ENCODE measurements at places on chromosomes 1 and 21. TPM values are rescaled to one million over a fixed set of nuclear protein-coding genes. Genes with fewer than 3 reads are reported as not detected.

TFF3 gene
- polyA plus RNA-seq: 59.5 TPM

MR1 gene
- polyA plus RNA-seq: 2.2 TPM

RIIAD1 gene
- 7.2 TPM for polyA plus RNA-seq

RGSL1 gene
- not detected for polyA plus RNA-seq

LRRC71 gene
- polyA plus RNA-seq: not detected

PBX1 gene
- polyA plus RNA-seq: 72.1 TPM

LEMD1 gene
- polyA plus RNA-seq: not detected

ILDR2 gene
- polyA plus RNA-seq: 12.1 TPM

AMPD1 gene
- polyA plus RNA-seq: not detected

INSRR gene
- 0.42 TPM for polyA plus RNA-seq

CHIT1 gene
- 0.49 TPM for polyA plus RNA-seq

HIVEP3 gene
- 5.4 TPM for polyA plus RNA-seq

SMYD2 gene
- 53.7 TPM for polyA plus RNA-seq

ROR1 gene
- polyA plus RNA-seq: 0.80 TPM

PTPN14 gene
- 2.0 TPM for polyA plus RNA-seq

DNA sequence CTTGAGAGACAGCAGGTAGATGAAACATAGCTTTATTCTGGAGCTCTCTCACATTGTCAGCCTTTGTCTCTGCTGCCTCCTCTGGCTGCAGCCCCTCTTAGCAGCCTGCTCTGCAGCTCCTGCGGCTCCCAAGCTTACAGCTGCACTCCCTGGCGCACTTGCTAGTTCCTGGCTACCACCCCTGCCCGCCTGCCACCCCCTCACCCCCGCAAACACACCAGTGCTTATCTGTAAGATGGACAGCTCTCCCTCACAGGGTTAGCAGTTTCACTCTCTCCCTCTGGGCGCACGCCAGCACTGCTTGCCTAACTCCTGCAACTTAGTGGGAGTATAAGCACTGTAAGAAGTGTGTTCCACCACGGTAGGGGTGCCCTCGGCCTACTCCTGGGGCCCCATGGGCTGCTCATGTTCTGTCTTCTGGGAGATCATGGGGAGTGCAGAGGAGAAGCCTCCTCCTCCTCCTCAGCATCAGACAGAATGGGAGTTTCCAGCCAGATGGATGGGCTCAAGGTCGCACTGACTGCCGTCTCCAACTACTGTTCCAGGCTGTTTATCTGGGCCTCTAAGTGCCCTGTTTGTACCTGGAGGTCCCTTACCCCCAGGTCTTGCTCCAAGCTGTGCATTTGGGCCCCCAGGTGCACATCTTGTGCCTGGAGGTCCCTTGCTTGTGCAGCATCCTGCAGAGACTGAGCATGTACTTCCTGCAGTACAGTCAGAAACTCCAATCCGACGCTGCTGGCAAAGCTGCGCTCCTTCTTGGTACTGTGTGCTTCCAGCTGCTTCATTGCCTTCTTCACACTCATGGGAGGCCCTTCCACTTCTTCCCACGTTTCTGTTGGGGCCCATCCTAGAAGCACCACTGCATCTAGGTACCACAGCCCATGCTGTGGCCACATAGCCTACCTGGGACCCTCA is 1388.1 kb downstream of the AMY1C start:
- peak; percentile 51 for DNase-seq

GRCh38 chr21:17858747-17859146 is 39.6 kb upstream of the C21orf91 start:
- no peak for DNase-seq

GRCh38 chr1:165425621-165426020 is 19.3 kb downstream of the RXRG start:
- DNase-seq: no peak

- DNase-seq: peak; percentile 11
Observed at GRCh38 chr1:171743081-171743870, 1.4 kb upstream of the VAMP4 start.

- no peak for DNase-seq
Observed at GRCh38 chr21:42253466-42253865, 34.5 kb downstream of the ABCG1 start.

GRCh38 chr21:34203851-34204420 is 130.6 kb downstream of the MRPS6 start:
- DNase-seq: peak; percentile 38

DNA sequence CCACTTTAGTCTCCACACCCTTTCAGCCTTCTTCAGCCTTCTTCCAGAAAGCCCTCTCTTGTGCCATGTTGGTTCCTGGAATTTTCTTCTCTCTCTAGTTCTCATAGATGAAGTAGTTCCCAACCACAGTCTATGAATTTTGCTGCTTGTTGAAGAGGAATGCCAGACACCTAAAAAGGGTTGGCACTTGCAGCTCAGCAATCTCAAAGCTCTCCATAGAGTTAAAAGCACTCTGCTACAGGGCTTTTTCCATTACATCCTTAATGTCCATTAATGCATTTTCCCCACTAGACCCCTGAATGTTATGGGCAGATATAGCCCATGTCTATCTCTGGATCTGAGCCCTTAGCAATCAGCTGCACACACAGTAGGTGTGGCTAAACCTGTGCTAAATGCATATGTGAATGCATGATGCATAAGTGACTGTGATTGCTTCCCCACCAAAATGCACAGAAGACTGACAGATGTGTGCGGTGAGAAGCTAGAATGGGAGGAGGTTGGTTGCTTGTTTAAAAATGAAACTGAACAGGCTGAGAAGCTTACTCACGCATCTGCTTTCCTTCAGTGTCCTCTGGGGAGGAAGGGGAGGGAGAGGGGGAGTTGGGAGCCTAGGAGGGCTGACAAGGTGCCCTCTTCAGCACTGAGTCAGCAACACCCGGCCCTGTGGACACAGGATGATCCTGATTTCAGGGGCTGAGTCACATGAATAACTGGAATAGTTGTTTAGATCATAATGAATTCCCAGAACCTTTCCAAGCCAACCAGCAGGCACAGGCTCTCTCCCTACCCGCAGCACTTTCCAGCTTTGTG is 146.1 kb upstream of the FGGY start:
- DNase-seq: no peak

- DNase-seq: no peak
Observed at GRCh38 chr1:17523321-17524041, 16.0 kb upstream of the ARHGEF10L start.

- DNase-seq: no peak
Observed at GRCh38 chr21:42777757-42778344, 101.5 kb downstream of the WDR4 start.

DNA sequence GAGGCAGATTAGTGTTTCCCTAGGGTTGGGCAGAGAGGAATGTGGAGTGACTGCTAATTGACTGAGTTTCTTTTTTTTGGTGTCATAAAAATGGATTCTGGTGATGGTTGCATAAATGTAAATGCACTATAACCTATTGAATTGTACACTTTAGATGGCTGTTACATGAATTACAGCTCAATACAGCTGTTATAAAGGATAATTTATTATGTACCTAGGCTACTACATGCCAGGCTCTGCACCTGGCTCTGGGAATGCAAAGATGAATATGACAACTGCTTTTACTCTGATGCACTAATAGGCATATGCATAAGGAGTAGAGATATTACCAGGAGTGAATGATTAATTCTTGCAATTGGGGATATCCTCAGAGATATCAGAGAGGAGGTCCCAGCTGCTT is 345.3 kb downstream of the PTBP2 start:
- DNase-seq: no peak

GRCh38 chr1:185632659-185633423 is 101.3 kb upstream of the HMCN1 start:
- DNase-seq: no peak

DNA sequence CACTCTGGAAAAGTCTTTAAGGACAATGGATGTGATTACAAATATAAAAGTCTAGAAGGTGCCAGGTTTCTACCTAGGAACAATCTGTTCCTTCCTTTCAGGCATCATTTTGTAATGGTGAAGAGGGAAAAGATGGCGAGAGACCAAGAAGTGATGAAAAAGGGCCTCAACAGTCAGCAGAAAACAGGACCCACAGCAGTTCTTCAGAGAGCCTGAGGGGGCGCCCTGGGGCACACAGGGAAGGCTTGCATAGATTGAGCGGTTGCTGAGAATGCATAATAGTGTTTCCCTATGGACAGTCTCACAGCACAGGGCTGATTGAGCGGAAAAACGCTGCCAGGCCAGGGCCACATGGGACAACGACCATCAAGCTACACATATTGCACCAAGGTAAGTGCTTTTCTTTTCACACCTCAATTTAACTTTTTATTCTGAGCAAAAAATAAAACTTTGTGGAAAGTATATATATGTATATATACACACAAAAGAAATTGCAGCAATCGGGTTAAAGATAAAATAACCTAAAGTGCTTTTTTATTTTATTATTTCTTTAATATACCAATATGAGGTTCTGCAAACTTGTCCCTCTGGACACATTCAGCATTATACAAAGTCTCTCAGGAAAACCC is 3.1 kb upstream of the YRDC start:
- DNase-seq: peak; percentile 65

DNA sequence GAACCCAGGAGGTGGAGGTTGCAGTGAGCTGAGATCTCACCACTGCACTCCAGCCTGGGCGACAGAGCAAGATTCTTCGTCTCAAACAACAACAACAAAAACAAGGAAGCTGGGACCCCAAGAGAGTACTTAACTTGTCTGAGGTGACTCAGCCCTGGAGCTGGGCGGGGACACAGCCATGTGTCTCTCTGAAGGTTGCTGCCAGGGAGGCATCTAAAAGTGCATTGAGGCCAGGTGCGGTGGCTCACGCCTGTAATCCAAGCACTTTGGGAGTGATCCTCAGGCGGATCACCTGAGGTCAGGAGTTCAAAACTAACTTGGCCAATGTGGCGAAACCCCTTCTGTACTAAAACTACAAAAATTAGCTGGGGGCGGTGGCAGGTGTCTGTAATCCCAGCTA is 7.7 kb downstream of the IFI6 start:
- DNase-seq: no peak

- no peak for DNase-seq
Observed at GRCh38 chr1:210978316-210978973, 155.5 kb downstream of the KCNH1 start.

DNA sequence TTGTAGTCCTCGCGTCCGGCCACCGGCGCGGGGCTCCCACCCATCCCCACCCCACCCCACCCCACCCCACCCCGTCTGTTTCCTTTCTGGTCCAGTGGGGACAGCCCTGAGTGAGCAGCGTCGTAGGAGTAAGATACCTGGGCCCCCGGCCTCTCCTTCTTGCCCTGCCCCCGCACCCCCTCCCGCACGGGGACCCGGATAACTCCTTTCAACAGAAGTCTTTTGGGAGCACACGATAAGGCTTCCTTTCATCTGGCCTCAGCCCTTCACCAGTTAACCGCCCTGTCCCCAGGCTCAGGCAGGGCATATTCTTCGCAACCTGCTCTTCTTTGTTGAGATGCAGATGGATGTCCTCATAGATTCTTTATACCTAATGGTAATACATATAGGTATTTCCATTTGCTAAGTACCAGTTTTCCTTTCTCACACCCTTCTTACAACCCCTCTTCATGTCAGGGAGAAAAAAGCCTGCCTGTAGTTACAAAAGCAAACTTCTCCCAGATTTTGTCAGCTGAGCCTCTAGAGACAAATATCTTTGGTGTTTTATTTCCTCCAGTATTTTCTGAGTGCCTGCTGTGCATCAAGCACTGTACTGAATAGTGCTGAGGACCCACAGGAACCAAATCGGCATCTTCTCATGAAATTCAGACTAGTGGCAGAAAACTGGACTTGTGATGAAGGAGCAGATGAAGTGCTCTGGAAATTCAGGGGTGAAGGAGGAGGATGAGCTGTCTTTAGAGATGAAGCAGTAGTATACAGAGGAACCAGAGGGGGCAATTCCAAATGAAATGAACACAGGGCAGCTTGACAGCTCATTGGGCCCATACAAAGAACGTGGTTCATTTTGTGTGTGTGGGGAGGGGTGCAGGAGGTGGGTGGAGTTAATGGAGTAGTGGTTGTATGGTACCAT is 33.6 kb downstream of the SLC2A1 start:
- peak; percentile 79 for DNase-seq

- DNase-seq: peak; percentile 84
Observed at GRCh38 chr1:11691302-11691914, at the start of gene DRAXIN. DRAXIN (plus strand) TSS chr1:11691710; CDS start chr1:11706259, 14,549 bp downstream.

DNA sequence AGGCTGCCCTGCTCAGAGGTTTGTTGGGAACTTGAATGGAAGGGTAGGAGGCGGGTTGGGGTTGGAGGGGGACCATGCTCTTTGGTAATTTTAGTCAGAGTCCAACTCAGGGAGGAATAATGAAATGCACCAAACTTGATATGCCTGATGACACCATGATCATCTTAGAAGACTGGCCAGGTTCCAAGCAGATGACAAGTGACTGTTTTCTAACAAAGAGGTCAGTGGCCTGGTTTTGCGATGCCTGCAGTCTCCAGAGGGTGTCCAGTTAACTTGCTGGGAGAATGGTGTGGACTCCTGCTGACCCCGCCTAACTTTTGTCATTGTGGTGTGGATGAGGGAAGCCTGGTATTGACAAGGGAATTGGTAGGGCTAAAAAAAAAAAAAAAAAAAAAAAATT is 12.4 kb downstream of the VANGL1 start:
- DNase-seq: no peak

DNA sequence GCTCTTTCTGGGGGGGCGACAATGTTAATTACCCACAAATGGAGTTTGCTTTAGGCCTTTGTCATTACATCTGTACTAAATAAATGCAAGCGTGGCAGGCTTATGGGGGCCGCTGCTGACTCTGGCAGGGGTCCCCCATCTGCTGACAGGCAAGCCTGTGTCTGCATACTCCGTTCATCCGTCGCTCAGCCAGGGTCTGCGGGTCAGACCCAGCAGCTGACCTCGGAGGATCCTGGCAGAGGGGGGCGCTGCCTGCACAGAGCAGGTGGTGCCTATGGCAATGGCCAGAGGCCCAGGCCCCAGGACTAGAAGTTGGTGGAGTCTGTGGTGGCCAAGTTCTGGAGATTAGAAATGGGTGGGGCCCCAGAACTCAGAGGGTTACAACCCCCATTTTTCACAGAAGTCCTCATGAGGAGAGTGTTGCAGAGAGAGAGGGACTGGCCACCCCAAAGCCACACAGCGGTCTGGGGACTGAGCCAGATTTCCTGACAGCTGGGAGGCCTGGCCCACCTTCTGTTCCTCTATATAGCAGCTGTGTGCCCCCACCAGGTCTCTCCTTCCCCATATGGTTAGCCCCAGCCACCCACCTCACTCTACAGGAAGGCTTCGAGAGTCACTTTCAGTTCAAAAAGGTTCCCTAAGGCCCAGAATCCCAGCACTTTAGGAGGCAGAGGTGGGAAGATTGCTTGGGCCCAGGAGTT is 31.0 kb downstream of the TTC39A start:
- DNase-seq: no peak

- DNase-seq: no peak
Observed at GRCh38 chr1:1203561-1204424, 2.6 kb downstream of the TNFRSF18 start.

- no peak for DNase-seq
Observed at GRCh38 chr1:115252585-115252984, 85.5 kb downstream of the NGF start.

DNA sequence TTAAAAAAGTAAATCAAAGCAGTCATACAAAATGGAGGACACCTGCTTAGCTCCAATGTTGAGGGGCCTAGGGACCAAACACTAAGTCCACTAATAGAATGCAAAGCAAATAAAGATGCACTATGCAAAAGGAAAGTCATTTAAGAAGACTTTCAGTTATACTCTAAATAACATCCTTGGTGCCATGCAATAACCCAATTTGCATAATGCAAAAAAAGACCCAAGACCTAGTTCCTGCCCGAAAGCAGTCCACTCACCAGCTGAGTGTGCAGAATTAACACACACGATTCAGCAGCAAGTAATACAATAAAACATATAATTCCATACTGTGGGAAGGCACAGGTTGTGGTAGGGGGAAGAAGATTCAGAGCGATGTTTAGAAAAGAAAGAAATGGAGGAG is 101.8 kb downstream of the TGFBR3 start:
- DNase-seq: no peak
